Spinal cord (tissue), 10 donors: ENCODE measurements at places on chromosomes 2 and 18. TPM values are rescaled to one million over a fixed set of nuclear protein-coding genes. Genes with fewer than 3 reads are reported as not detected.

- DNase-seq, result peak; percentile 4
- H3K4me1 ChIP-seq, result no peaks in the 10 kb centered on the region
- H3K4me3 ChIP-seq, result no peak overlapping the region
- no peaks in the 10 kb centered on the region for H3K27me3 ChIP-seq
These were observed 71.3 kb upstream of the PID1 start for GRCh38 chr2:229342376-229342775.

GRCh38 chr18:73381016-73381698, 513.4 kb upstream of the NETO1 start:
- H3K4me1 ChIP-seq, result no peaks in the 10 kb centered on the region
- H3K4me3 ChIP-seq, result no peak overlapping the region
- H3K27me3 ChIP-seq, result no peaks in the 10 kb centered on the region

GRCh38 chr18:56468396-56468795, 170.0 kb downstream of the TXNL1 start:
- H3K36me3 ChIP-seq, result no peaks in the 10 kb centered on the region
- no peak overlapping the region for H3K27ac ChIP-seq
- no peak for DNase-seq

GRCh38 chr18:35376393-35376741, 770 bp downstream of the ZNF396 start:
- peak overlapping the region; percentile 70 for H3K4me3 ChIP-seq
- peaks cover 6% of the 10 kb centered on the region for H3K4me1 ChIP-seq
- no peaks in the 10 kb centered on the region for H3K27me3 ChIP-seq
- no peaks in the 10 kb centered on the region for H3K36me3 ChIP-seq
- no peak for DNase-seq

GRCh38 chr2:161063157-161063945, 96.9 kb upstream of the TANK start:
- DNase-seq, result peak; percentile 79
- H3K36me3 ChIP-seq, result no peaks in the 10 kb centered on the region
- no peaks in the 10 kb centered on the region for H3K27me3 ChIP-seq
- no peak overlapping the region for H3K4me3 ChIP-seq
- H3K4me1 ChIP-seq, result no peaks in the 10 kb centered on the region

DNA sequence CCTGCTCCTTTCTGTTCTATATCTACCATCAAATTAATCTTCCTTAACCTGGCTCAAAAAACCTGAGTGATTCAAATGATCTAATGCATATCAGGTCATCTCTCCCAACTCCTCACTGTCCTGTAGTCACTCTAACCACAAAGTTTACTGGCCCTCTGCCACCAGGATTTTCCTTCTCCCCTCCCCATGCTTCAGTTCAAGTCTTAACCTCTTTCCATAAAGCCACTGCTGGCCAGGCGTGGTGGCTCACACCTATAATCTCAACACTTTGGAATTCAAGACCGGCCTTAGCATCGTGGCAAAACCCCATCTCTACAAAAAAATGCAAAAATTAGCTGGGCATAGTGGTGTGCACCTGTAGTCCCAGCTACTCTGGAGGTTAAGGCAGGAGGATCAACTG, 7.5 kb upstream of the SP3 start:
- DNase-seq, result no peak
- no peak overlapping the region for H3K4me3 ChIP-seq
- H3K36me3 ChIP-seq, result no peaks in the 10 kb centered on the region
- no peak overlapping the region for H3K27ac ChIP-seq

- no peaks in the 10 kb centered on the region for H3K27me3 ChIP-seq
- no peak for DNase-seq
- no peaks in the 10 kb centered on the region for H3K36me3 ChIP-seq
- no peak overlapping the region for H3K27ac ChIP-seq
- peaks cover 3% of the 10 kb centered on the region for H3K4me1 ChIP-seq
These were observed 22.1 kb downstream of the CERS6 start for GRCh38 chr2:168478206-168478605.

GRCh38 chr18:49090901-49091300, 140.1 kb upstream of the SMAD7 start:
- DNase-seq, result no peak
- H3K4me3 ChIP-seq, result no peak overlapping the region
- H3K4me1 ChIP-seq, result no peaks in the 10 kb centered on the region

FAM117B gene
- 25.1 TPM for polyA plus RNA-seq

TGFA gene
- 22.5 TPM for polyA plus RNA-seq

SCN2A gene
- polyA plus RNA-seq, result 58.6 TPM

RAPGEF4 gene
- 42.8 TPM for polyA plus RNA-seq

RBM43 gene
- polyA plus RNA-seq, result 6.0 TPM
